ENCODE measurements at places on chromosomes 4 and X. TPM values are rescaled to one million over a fixed set of nuclear protein-coding genes. Genes with fewer than 3 reads are reported as not detected.

DNA sequence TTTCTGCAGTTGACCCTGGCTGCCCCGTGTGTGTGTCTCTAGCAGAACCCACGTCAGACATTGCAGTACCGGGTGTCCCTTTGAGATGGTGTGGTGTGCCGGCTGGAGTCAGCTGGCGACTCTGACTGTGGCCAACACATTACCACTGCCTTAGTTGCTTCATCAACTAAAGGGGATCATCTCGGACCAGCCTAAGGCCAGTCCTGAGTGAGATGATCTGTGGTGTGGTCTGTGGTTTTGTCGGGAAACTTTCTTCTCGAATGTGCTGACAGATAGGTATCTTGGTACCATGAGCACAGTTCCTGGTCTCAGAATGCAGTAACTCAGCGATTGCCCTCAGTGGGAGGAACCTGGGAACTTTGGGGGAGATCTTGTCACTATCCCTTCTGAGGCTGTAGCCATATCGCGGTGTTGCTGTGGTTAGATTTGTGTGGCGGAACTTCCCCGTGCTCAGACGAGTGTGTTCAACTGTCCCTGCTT lies 15.8 kb downstream of the TBC1D14 start:
- no peak overlapping the region for H3K27ac ChIP-seq
- H3K4me1 ChIP-seq = no peaks in the 10 kb centered on the region
- no peak for DNase-seq
- H3K36me3 ChIP-seq = no peaks in the 10 kb centered on the region

DNA sequence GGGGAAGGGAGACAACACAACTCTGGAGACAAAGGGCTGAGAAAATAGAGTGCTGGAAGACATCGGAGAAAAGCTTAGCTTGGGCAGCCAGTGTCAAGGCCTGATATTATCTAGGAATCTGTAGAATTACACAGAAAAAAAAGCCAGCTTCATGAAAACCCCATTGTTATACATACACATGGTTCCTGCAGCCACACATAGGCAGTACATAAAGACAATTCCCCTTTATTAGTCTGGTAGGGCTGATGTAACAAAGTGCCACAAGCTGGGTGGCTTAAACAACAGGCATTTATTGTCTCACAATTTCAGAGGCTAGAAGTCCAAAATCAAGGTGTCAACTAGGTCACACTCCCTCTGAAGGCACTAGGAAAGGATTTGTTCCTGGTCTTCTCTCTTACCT lies 503.5 kb downstream of the MID1IP1 start:
- H3K36me3 ChIP-seq = no peaks in the 10 kb centered on the region
- no peaks in the 10 kb centered on the region for H3K4me1 ChIP-seq
- H3K4me3 ChIP-seq = no peak overlapping the region
- H3K27me3 ChIP-seq = no peaks in the 10 kb centered on the region
- no peak for DNase-seq
- H3K27ac ChIP-seq = no peak overlapping the region

Gene TFE3
- 31.8 TPM for total RNA-seq

- no peak overlapping the region for H3K27ac ChIP-seq
- no peaks in the 10 kb centered on the region for H3K36me3 ChIP-seq
- H3K27me3 ChIP-seq = no peaks in the 10 kb centered on the region
- no peak overlapping the region for H3K4me3 ChIP-seq
These were observed 22.8 kb downstream of the GRSF1 start for GRCh38 chr4:70816894-70817293.

Gene MAGED1
- total RNA-seq = 164 TPM

DNA sequence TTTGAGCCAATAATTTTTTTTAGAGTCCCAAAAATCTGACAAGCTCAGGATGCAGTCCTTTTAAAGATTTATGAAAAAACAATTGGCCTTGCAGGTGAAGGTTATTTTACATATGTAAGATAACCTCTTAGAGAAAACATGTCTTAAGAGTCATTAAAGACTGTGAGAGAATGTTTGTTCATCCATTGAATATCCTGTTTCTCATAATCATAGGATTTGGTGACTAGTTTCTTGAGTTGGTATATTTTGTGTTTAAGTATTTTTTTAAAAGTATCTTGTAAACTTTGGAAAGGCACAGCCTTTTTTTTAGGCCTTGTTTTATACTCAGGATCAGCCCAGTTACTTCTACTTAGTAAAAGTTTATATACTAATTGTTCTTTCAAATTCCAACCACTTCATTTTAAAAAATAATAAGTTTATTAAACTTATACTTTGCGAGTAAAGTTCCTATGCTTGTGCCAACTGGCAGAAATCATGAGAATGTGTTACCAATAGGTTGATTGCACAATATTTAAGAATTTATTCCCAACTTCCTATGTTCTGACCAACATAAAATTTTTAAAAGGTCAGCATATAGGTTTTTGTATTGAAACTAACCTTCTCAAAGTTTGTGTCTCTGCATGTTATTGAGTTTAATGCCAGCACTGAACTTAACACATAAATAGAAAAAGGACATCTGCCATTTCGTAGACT lies 40.0 kb upstream of the ARSJ start:
- H3K4me1 ChIP-seq = no peaks in the 10 kb centered on the region
- H3K27me3 ChIP-seq = no peaks in the 10 kb centered on the region
- no peaks in the 10 kb centered on the region for H3K36me3 ChIP-seq
- no peak overlapping the region for H3K27ac ChIP-seq
- no peak overlapping the region for H3K4me3 ChIP-seq

Gene RBMXL3
- not detected for total RNA-seq

DNA sequence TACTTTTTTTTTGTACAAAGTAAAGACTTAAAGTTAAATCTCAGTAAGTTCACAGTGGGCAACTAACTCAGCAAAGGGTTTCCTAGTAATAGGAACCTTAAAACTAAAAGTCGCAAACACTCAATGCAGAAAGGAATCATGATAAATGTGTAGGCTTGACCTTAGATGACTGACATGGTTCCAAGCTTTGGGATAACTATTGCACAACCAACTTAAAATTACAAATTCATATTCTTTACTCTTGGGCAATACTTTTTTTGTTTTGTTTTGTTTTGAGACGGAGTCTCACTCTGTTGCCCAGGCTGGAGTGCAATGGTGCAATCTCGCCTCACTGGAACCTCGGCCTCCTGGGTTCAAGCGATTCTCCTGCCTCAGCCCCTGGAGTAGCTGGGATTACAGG lies 8.2 kb downstream of the ELOVL6 start:
- H3K4me3 ChIP-seq = no peak overlapping the region
- H3K27me3 ChIP-seq = no peaks in the 10 kb centered on the region
- H3K4me1 ChIP-seq = no peaks in the 10 kb centered on the region
- H3K36me3 ChIP-seq = no peaks in the 10 kb centered on the region
- no peak for DNase-seq

Gene SSX1
- not detected for total RNA-seq

DNA sequence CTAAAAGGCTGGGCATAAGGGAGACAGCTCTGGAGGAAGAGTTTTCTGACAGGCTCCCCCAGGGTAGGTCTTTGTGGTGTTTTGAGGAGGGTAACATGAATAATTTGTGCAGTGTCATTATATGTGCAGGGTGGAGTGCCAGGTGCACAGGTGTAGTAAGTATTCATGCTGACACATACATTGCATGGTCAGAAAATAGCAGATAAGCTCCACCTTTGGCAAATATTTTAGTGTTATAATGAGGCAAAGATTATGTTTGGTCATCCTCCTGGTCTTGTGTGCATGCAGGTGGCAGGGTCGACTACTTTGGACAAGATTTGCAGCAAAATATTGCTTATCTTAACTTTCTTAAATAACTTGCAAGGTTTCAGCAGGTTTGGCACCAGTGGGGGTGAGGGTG lies 910.4 kb upstream of the PCDH10 start:
- H3K4me3 ChIP-seq = no peak overlapping the region
- H3K36me3 ChIP-seq = no peaks in the 10 kb centered on the region
- no peak for DNase-seq
- H3K27ac ChIP-seq = no peak overlapping the region

Gene HPSE
- total RNA-seq = 10.2 TPM

GRCh38 chr4:83574247-83574646 lies 38.3 kb downstream of the GPAT3 start:
- no peaks in the 10 kb centered on the region for H3K4me1 ChIP-seq
- H3K4me3 ChIP-seq = no peak overlapping the region
- no peaks in the 10 kb centered on the region for H3K36me3 ChIP-seq
- no peaks in the 10 kb centered on the region for H3K27me3 ChIP-seq
- DNase-seq = no peak

Gene CXCL1
- 2.6 TPM for total RNA-seq

- no peaks in the 10 kb centered on the region for H3K4me1 ChIP-seq
- no peaks in the 10 kb centered on the region for H3K36me3 ChIP-seq
- H3K27ac ChIP-seq = no peak overlapping the region
- H3K4me3 ChIP-seq = no peak overlapping the region
These were observed 178.3 kb downstream of the MAPK10 start for GRCh38 chr4:86181585-86181984.

GRCh38 chr4:138647433-138647832 lies 368.1 kb upstream of the NOCT start:
- DNase-seq = no peak
- H3K27ac ChIP-seq = no peak overlapping the region
- H3K4me3 ChIP-seq = no peak overlapping the region
- H3K27me3 ChIP-seq = no peaks in the 10 kb centered on the region
- H3K4me1 ChIP-seq = no peaks in the 10 kb centered on the region

DNA sequence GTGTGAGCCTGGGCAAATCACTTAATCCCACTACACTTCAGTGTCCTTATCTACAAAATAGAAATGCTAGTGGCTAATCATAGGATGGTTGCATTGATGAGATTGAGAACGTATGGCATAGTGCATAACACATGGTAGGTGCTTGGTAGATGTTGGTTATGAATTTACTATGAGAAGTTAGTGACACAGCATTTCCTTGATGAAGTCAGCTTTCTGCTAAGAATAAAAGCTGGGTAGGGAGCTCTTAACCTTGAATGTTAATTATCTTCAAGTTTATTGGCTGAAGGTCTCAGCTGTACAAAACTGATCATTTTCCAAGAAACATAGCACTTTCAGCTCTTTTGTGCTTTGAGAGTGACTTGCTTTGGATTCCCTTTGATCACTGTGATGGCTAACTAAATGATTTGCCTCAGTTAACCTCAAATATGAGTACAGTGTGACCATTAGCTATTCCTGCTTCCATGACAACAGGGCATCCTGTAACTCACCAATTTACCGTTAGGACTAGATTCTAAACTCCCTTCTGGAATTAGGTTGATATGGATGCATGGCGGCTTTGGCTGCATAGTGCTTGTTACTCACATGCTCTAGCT lies 17.8 kb downstream of the PDK3 start:
- no peak for DNase-seq
- no peaks in the 10 kb centered on the region for H3K4me1 ChIP-seq
- no peaks in the 10 kb centered on the region for H3K36me3 ChIP-seq

Data from uterus (tissue), 4 donors.